Stimulated activated CD4-positive, alpha-beta T cell treated with anti-CD3 and anti-CD28 coated beads, TNF-alpha, amount 100 ng/mL, for 4 hours (primary cell): ENCODE measurements at places on chromosomes 4 and X.

DNA sequence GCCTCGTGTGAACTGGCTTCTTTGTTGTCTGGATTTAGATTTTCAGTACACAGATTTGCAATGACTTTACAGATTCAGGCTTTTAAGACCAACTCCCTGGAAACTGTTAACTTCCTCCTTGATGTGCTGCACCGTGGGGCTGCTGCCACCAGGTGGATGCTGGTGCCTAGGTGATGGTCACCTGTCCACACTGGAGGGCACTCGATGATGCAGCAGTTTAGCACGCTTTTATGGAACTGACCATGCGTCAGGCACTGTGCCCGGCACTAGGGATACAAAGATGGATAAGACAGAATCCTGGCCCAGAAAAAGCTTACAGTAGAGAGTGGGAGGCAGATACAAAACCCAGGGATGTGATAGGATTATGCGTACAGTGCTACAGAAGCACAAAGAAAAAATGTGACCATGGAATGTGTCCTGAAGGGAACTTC lies 180.7 kb downstream of the CEP135 start:
- no peak for DNase-seq

- DNase-seq, result no peak
These were observed 70.8 kb downstream of the RWDD4 start for GRCh38 chr4:183588169-183588675.

DNA sequence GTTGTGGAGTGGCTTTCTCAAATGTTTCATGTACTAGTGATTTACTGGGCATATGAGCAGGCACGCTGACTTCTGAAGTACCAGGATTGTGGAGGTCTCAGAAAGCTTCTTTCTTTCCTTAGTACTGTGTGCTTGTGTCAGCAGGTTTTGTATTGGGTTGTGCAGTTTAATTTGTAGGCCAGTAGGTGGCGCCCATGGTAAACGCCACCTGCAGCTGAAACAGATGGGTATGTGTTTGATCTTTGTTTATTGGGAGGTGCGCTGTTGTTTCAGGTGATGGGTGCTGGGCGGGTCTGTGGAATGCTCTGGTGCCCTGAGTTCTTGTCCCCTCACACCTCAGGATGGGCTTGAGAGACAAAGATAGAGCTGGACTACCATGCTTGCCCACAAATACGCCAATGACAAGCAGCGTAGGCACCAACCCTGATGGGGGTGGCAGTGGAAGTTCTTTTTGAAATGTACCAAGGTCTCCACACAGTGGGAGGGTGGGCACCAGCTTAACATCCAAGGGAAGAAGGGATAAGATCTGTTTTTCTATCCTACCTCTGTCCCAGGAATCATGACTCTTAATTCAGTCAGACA lies 141.5 kb downstream of the RPS6KA6 start:
- no peak for DNase-seq

DNA sequence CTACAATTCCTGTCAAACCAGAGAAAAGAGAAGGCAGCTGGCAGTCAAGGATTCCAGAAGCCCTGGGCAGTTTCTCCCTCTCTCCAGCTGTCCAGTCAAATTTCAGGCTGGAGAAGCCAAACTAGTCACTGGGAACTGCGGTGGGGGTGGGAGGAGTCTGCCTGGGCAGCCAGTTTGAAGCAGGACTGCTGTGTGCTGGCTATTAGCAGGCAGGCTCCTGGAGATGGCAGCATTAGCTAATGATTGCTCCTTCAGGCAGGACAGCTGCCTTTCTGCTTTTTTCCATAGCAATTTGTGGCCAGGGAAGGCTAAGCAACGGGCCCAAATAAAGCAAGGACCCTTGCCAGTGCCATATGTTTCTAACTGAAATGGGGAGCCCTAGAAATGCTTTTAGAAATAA lies 44.7 kb upstream of the FGF13 start:
- DNase-seq, result no peak

- DNase-seq, result no peak
These were observed 92.1 kb downstream of the MAMLD1 start for GRCh38 chrX:150455215-150455608.

- DNase-seq, result no peak
These were observed 145.5 kb downstream of the NWD2 start for GRCh38 chr4:37389967-37390580.

DNA sequence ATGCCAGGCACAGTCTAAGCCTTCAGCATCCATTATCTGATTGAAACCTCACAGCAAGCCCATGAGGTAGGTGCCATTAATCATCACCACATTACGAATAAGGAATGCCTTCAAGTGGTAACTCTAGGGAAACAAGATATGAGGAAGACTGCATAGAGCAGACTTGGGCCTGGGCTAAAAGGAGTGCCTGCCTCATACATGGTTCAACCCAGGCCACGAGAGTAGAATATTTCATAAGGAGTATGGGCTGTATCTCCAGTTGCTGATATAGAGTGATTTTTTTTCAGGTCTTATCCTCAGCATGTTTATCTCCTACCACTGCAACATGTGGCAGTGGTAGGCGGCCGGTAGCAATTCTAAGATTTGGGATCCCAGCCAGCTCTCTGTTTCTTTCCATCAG lies 51.7 kb downstream of the ATP11C start:
- no peak for DNase-seq
